ENCODE measurements at places on chromosomes 7 and 10.

DNA sequence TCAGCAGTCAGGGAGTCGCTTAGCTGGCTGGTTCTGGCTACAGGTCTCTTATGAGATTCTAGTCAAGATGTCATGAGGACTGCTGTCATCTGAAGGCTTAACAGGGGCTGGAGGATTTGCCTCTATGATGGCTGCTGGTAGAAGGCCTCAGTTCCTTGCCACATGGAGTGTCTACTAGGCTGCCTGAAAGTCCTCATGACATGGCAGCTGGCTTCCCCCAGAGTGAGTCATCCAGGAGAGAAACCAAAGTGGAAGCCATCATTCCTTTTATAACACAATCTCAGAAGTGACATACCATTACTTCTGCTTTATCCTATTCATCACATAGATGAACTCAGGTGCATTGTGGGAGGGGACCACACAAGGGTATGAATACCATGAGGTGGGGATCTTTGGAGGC is 75.1 kb downstream of the EXOC6 start:
- DNase-seq = no peak

- no peak for DNase-seq
These were observed 74.9 kb downstream of the MINPP1 start for GRCh38 chr10:87579563-87579962.

DNA sequence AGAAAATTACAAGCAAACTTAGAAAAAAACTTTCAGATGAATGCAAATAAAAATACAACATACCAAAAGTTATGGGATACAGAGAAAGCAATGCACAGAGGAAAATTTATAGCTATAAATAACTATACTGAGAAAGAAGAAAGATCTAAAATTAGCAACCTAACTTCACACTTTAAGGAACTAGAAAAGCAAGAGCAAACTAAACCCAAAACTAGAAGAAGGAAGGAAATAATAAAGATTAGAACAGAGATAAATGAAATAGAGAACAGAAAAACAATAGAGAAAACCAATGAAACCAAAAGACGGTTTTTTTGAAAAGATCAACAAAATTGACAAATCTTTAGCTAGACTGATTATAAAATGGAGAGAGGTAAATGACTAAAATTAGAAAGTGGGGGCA is 9.6 kb upstream of the STRA8 start:
- no peak for DNase-seq

DNA sequence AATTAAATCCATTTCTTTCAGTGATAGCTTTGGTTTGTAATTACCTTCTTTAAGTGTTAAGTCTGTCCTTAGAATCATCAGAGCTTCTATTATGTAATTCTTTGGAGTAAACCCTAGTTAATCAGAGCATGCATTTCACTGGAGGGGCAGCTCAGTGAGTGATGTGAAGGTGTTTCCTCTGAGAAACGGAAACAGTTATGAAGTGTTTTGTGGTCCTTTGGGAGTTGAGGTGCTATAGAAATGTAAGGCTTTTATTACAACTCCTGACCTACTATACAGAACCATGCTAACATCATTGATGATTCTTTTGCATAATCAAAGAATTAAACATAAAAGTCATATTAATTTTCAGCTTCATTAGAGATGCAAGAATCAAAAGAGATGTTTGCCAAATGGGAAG is 141.5 kb downstream of the EXOC4 start:
- DNase-seq = no peak

DNA sequence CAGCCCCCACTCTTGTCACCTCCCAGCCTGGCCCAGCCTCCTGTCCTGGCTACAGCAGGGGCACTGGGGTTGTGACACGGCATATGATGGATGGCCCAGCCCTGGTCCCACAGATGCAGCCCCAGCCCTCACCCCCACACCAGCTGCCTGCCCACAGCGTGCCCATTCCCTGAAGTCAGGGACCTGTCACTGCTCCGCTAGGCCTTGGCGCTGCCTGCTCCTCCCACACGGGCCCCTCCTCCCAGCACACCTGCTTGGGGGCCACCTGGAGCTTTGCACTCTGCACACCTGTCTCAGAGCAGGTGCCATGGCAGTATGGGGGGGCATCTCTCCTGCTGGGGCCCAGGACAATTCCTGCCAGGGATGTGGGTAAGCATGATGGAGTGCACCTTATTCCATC is 3.5 kb downstream of the GCK start:
- no peak for DNase-seq

- DNase-seq = no peak
These were observed 11.8 kb downstream of the ZAN start for GRCh38 chr7:100745184-100745583.

All from T follicular helper cell (primary cell).